Right renal cortex interstitium (tissue), 3 donors: ENCODE measurements at places on chromosomes 1 and 21.
A peak's percentile ranks its signal among the peaks of the same experiment; 100 is the strongest.

DNA sequence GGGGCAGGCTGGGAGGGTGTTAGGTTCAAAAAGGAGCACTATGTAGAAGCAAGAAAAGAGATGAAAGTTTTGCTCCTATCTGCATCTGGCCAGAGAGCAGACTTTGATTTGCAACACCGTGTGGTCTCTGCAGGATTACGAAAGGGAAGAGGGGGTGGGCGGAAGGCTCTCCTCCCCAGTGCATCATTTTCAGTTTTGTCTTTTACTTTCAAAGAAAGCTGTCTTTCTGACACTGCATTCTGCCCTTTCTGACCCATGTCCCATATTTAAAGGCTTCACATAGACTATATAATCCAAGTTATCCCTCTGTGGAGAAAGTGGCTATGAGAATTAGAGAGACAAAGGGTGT, 126.5 kb downstream of the RHOU start:
- no peak for DNase-seq

DNA sequence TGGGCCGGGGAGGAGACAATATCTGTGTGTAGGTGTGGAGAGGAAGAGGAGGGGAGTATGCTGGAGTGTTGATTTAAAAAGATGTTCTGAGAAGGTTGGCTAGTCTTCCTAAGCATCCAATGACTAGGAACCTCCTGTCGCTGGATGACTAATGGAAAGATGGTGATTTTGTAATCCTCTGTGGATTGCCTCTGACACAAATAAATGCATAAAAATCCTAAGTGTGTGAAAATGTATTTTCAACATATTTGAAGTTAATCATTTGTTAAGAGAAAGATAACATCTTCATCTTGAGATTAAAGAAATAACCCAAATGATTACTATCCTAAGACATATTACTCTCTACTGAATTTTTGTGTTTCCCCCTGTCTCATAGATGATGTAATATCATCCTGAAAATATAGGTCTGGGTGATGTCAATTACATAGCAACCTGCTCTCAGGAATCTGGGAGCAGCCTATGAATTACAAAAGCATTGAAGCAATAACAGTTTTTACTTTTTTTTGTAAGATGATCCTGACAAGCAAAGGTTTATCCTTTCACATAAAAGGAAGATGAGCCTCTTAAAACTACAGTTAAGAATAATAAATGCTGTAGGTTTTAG, 220.5 kb upstream of the MAP1LC3C start:
- no peak for DNase-seq

DNA sequence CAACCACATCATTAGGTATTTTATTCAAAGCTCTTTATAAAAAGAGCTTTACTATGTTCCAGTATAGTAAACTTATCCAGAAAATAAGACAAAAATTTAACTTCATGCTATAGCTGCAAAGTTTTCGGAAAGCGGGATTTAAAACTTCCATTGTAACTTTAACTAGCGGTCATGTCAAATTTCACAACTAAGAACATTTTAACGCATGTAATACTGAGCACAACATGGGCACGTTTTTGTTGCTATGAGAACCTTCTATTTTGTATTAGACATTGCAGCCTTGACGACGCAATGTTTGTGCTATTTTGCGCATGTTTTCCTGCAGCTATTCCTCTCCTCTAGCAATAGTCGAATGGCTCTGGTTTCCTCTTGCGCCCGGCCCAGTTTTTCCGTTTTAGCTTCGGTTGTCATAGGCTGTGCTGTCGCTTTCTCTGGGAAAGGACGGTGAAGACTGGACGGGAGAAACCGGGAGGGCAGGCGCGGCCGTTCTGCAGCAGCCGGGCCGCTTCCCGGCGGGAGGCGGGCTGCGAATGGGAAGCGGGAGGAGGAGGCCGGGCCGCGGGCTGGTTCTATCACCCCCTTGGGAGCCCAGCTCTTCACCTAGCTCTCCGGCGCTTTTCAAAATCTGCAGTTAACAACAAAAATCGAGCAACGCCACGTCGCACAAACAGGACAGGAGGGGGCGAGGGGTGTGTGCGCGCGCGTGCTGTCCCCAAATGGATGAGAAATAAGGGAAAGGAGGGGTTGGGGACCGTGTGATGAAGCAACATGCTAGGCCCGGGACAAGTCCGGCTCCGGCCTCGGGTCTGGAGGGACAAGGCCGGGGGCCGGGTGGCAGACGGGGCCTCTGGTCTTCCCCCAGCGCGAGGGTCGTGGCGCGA, 105.3 kb upstream of the HNRNPU start:
- peak; percentile 87 for DNase-seq

- no peak for DNase-seq
These were observed 15.3 kb downstream of the MASP2 start for GRCh38 chr1:11031624-11032262.

- DNase-seq: no peak
These were observed 123.0 kb upstream of the PTBP2 start for GRCh38 chr1:96598416-96599168.

DNA sequence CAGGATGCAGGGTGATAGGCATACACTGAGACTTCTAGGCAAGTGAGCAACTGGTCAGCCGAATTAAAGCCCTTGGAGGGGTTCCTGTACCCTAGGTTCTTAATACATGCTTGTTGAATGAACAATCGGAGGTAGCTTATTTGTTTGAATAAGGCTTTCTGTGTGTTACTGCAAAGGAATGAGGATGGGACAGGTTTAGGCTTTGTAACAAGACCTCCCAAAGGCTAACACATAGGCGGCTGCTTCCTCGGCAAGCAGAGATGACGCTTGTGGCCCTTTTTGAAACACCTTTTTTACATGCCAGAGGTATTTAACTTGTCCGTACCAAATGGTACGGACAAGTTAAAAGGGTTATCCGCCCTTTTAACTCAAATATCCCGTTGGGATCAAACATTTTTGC, 511.6 kb downstream of the KIF26B start:
- DNase-seq: no peak
